ENCODE measurements at places on chromosomes 1 and 21.

DNA sequence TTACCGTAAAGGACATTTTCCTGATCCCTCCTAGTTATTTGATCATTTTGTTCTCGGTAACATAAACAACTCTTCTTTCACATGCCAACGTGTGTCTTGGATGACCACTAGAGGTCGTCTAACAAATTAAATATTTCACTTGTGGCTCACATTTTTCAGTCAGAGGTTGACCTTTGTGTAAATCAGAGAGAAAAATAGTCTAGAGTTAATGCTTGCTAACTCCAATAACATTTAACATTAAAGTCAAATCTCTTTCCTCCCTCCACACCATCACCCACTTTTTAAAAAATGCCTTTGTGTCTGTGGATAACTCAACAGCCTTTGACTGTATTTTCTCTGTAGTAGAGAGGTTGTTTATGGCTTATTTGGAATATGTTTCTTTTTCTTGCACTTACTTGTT is 220.5 kb upstream of the B3GALT2 start:
- no peak for DNase-seq

DNA sequence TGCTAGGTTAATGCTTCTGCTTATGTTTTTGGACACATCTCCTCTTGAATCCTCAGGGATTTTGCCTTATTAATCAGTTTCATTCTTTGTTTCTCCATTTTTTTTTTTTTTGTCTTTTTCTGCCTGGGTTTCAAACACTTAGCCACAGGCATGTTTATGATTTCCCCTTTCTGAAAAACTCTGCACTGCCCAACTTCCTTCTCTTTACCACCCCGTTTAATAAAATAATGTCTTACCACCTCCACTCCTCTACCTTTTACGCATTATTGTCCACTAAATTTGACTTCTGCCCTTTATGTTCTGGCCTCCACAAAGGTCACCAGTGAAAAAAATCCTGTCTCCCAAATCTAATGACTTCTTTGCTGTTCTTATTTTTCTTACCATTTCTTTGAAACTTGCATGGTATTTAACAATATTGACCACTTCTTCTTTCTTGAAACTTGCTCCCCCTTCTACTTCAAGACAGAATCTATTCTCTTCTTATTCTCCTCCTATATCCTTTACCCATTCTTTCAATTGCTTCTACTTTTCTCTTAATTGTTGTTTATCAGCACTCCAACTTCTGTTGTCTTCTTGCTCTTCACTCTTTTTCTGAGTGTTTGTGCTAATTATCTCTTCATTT is 150.3 kb downstream of the TNFSF18 start:
- no peak for DNase-seq

- peak; percentile 44 for DNase-seq
Measured at GRCh38 chr1:41751804-41752513, 166.8 kb downstream of the HIVEP3 start.

DNA sequence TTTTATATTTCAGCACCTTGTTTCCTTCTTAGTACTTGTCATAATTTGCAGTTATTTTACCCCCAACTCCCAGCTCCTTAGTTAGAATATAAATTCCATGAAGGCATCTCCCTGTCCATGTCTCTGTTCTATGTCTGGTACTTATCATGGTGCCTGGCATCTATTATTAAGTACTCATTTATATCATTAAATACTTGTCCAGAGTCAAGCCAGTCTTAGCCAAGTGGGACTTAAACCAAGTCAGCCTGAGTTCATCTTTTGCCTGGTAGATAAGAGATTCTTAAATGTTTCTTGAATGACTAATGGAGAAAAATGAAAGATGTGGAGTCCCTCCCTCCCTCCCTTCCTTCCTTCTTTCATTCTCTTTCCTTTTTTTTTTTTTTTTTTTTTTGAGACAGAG is 9.4 kb downstream of the SLC25A44 start:
- DNase-seq: no peak

- DNase-seq: no peak
Measured at GRCh38 chr1:23122023-23122748, 46.5 kb downstream of the LUZP1 start.

DNA sequence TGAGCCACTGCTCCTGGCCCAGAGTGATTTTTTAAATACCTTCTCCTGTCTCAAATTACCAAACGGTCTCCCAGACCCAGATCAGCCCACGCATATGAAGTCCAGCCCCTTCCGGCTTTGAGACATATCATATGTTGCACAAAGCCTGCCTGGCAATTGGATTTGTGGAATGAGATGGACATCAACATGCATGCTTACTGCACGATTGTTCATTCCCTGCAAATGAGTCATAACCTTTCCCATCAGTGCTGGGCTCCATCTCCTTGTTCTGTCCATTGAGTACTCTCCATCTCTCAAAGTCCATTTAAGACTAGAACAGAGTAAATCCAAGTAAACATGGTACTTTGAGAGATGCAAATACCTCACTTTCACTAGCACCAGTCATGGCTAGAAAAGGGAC is 612.2 kb upstream of the USP24 start:
- no peak for DNase-seq

GRCh38 chr1:229889031-229889517 is 178.0 kb upstream of the GALNT2 start:
- DNase-seq: no peak
